Right lung (tissue), 10 donors: ENCODE measurements at places on chromosomes 7 and 10. TPM values are rescaled to one million over a fixed set of nuclear protein-coding genes. Genes with fewer than 3 reads are reported as not detected.

Gene CTTNBP2
- 17.2 TPM for polyA plus RNA-seq

Gene PTN
- 94.3 TPM for polyA plus RNA-seq

Gene TACC2
- 32.4 TPM for polyA plus RNA-seq

DNA sequence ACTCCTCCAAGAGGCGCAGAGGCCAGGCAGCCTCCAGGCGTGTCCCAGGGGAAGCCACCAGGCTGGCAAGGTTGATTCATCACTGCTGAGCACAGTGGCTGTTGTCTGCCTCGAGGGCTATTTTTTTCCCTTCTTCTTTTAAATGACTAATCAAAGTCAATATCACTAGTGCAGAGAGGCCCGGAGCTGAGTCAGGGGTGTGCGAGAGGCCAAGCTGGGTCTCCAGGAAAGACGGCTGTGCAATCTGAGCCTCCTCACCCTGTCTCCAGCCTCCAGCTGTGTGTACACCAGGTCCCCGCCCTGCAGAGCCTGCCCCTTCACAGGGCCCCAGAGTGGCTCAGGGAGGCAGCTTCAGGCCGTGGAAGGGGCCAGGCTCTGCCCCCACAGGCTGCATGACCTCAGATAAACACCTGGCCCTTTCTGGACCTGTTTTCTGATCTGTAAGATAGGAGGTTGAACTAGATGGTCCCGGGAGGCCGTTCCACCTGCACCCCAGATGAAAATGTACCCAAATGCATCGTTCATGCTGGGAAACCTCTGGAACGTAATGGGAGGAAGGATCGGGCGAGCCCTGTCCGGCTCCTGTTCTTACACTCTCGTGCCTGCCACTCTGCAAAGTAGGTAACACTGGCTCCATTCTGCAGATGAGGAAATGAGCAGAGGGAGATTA is 3.7 kb downstream of the STX1A start:
- no peak for DNase-seq

DNA sequence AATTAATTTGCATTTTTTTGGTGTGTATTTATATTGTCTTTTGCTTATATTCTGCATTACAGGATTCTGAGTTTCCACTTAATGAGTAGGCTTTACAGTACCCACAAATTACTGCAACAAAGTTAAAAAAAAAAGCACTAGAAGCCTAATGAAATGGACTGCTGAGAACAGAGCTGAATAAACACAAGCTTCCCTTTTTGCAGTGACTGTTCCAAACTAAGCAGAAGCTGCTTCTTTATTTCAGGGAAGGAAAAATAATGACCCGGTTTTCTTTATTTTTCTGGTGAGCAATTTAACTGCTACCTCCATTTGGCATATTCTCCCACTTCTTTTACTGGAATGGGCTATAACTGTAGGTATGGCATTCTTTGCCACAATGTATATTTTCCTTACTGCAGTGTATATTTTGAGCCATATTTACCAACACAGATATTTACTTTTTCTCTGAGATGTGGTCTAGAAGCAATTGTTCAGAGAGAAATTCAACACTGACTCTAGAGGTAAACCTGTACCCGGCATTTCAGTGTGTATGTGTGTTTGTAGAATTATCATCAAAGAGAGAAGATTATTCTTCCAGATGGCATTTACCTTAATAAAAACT is 56.9 kb downstream of the HDAC9 start:
- no peak for DNase-seq

DNA sequence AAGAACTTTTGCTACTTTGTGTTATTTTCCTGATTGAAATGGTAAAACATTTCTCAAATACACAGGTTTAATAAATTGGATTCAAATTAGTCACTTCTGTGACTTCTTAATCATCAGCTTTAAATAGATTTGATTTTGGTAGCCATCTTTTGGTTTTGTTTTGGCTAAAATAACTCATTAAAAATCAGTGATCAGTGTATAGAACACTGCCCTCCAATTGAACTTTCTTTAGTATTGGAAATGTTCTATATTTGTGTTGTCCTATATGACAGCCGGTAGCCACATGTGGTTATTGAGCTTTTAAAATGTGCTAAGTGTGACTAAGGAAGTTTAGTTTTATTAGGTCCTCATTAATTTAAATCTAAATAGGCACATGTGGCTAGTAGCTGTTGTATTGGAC is 50.4 kb downstream of the GLCCI1 start:
- no peak for DNase-seq

- peak; percentile 56 for DNase-seq
These were observed 123.7 kb downstream of the MPP7 start for GRCh38 chr10:28179006-28179742.

GRCh38 chr10:22849077-22849805 is 78.6 kb upstream of the ARMC3 start:
- DNase-seq, result no peak
